ENCODE measurements at places on chromosomes 13 and 19.

- DNase-seq = no peak
Observed at GRCh38 chr13:107003911-107004310, 436.0 kb upstream of the ARGLU1 start.

- no peak for DNase-seq
Observed at GRCh38 chr13:83798731-83799130, 83.5 kb downstream of the SLITRK1 start.

DNA sequence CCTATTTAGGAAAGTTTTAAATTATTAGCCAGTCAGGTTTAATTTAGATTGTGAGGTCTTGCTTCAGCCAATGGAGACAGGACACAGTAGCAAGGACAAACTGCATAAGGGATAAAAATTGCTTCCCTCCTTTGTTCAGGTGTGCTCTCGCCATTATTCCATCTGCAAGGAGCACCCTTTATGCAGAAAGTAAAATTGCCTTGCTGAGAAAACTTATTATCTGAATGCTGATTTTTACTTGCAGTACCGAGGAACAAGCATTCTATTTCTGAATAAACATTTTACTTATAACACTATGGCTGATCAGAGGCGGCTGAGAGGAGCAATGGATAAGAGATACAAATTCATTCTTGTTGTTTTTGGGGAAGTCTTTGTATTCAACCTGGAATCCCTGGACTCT is 8.0 kb downstream of the CYP4F22 start:
- DNase-seq = no peak

DNA sequence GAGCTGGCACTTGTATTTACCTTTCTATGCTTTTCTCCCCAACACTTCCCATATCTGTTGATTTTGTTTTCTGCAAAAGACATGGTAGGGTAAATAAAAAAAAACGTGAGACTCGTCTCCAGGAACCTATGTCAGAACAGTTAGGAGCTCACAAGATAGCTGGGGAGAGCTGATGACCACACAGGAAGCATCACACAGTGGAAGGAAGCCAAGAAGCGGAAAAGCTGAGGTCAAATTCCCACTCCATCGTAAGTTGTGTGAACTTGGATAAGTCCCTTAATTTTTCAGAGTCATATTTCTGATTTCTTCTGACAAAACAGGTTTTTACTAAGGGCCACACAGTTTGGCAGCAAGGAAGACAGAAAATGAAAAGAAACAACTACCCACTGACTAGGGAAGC is 199.6 kb downstream of the KLF5 start:
- DNase-seq = no peak

- DNase-seq = no peak
Observed at GRCh38 chr13:69291292-69291906, 816.2 kb upstream of the ATXN8OS start.

- DNase-seq = no peak
Observed at GRCh38 chr13:45700971-45701900, 884 bp upstream of the CBY2 start.

GRCh38 chr13:50893211-50893852 is 16.3 kb upstream of the RNASEH2B start:
- no peak for DNase-seq
